ENCODE measurements at places on chromosomes 3 and 15.

DNA sequence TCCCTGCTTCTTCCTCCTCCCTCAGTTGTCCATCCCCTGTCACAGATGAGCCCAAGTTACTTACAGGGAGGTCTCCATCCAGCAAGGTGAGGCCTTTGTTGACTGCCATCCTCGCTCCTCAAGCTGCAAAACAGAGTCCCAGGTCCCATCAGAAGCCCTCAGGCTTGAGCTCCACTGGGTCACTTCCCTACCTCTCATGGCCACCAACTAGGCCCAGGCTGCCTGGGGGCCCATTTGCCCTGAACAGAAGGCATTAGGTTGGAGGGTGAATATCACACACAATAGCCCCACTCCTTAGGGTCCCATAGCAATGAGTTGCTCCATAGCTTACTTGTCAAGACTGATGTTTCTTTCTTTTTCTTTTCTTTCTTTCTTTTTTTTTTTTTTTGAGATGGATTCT is 1.8 kb downstream of the PLIN1 start:
- no peak for DNase-seq

- no peak for DNase-seq
Measured at GRCh38 chr15:66761726-66762595, 59.9 kb downstream of the SMAD6 start.

DNA sequence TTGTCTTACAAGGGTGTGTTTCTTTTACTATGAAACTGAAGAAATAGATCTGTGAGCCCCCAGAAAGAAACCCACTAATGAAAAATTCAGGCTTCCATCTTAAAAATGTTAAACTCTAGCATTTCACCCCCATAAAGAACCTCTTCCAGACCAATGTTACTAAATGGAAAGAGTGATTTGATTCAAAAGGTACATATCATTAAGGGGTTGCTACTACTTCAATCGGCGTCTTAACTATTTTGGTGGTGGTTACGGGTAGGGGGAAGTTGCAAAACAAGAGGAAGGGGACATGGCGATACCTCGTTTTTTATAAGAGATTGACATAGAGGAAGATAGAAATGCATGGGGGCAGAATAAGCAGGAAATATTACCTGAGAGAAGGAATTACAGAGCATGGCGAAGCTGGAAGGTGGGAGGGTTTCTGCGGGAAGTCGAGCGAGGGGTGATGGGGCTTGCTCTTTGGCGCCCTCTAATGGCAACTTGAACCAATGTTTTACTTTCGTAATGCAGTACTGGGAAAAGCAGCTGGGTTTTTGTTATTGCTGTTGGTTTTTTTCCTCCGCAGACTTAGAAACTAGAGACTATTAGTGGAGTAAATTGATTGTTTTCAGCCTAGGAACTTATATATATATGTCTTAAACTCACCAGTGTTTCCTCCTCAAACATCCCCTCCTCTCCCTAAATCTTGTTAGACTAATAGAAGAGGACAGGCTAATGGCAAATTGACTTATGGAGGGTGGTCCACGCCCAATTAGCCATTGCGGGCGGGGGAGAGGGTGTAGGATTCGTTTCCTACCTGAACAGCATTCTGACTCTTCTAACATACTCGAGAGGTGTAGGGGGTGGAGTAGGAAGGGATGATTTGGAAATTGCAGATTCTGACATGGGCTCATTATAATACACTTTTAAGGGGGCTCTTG is 11.3 kb upstream of the SOX2 start:
- DNase-seq = no peak

GRCh38 chr3:130258532-130258952 is 86.9 kb upstream of the COL6A5 start:
- DNase-seq = no peak

- DNase-seq = peak; percentile 1
Measured at GRCh38 chr3:179608931-179609720, 4.5 kb downstream of the NDUFB5 start.

- DNase-seq = no peak
Measured at GRCh38 chr3:25257026-25257425, 171.0 kb upstream of the RARB start.

DNA sequence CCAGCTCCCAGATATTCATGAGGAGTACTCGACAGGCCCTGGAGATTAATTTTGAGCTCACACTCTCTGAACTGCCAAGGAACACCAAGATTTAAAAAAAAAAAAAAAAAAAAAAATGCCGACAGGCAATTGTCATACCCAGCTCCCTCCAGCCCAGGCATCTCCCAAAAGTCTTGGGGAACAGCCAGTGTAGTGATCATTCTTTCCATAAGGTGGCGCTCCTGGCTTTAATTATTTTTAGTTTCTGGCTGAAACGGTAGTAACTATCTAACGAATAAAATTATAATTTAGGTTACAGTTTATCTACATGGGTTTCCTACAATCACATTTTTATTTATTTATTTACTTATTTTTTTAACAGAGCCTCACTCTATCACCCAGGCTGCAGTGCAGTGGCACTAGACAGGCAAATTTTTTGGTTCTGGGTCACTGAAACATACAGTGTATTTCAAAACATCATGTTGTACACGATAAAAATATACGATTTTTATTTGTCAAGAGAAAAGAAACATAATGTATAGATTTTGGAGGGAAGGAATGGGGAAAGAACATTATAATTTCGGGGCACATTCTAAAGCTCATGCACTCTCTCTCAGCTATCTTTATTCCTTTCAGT is 157.3 kb downstream of the ADAMTS9 start:
- DNase-seq = peak; percentile 10

GRCh38 chr3:106913966-106914365 is 463.3 kb upstream of the CCDC54 start:
- no peak for DNase-seq

- DNase-seq = no peak
Measured at GRCh38 chr3:14452740-14453710, 50.6 kb downstream of the SLC6A6 start.

- peak; percentile 37 for DNase-seq
Measured at GRCh38 chr15:52567871-52568600, 794 bp downstream of the ARPP19 start.

- DNase-seq = no peak
Measured at GRCh38 chr3:198022604-198023003, 62.6 kb downstream of the LMLN start.

DNA sequence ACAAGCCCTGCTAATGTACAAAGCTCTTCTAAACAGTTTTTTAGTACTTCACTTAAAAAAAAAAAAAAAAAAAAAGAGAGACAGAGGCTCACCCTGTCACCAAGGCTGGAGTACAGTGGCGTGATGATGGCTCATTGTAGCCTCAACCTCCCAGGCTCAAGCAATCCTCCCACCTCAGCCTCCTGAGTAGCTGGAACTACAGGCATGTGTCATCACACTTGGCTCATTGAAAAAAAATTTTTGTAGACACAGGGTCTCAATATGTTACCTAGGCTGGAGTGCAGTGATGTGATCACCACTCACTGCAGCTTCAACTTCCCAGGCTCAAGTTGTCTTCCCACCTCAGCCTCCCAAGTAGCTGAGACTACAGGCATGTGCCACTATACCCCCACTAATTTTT is 47.6 kb upstream of the HEG1 start:
- no peak for DNase-seq

DNA sequence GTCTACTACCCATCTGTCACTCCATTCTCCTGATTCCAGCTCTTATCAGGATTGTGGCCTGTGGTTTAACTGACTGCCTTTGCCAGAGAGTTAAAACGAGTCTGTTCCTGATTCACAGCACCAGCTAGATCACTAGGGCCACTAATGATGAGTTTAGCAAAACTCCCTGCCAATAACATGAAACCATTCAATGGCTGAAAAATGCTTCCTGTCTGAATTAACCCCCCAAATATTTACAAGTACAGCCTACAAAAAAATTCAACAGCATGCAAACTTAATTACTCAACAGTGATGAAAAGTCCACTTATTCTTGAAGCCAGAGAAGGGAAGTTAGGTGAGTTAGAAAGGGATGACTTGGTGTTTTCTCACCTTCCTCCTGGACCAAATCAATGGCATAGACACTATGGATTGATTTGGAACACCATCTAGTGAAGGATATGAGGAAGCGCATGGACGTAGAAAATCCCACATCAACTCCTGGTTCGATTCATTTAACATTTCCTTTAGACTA is 141.4 kb downstream of the TGFBR2 start:
- no peak for DNase-seq

DNA sequence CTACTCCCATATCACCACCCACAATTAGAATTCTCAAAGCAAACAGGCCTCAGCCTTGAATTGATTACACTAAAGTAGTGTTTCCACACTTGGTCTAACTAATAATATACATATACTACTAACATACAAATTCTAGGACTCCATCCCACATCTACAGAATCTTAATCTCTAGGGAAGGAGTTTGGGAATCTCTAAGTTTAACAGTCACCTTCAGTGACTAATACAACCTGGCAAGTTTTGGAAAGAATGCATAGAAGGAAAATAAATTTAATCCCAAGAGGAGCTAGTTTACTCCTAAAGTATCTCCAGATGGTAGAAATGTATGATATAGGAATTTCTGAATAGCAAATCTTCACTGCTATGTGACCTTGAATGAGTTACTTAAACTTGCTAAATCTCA is 9.1 kb downstream of the CLPX start:
- no peak for DNase-seq

- no peak for DNase-seq
Measured at GRCh38 chr15:100973351-100974111, 54.4 kb downstream of the LRRK1 start.

DNA sequence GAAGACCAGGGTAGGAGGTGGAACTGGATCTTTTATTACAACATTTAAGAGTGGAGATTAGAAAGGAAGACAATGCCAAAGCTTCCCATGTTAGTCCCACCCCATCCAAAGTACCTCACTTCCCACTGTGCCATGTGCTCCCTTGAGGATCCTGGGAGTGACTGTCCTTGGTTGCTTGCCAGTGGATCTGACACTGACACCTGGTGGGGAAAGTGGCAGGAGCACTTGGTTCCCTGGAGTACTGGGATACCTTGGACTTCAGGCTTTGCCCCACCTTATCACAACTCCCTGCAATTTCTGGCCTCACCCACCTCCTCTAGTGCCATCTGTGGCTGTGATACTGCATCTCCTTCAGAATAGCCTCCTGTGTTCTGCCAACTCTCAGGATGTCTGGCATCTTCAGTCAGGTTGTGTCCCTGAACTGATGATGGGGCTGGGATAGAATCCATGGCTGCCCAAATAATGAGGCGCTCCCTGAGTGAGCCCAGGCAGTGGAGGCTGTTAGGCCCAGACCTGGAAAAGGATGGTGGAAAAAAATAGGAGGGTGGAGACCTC is 1.3 kb downstream of the ELL3 start:
- DNase-seq = no peak

DNA sequence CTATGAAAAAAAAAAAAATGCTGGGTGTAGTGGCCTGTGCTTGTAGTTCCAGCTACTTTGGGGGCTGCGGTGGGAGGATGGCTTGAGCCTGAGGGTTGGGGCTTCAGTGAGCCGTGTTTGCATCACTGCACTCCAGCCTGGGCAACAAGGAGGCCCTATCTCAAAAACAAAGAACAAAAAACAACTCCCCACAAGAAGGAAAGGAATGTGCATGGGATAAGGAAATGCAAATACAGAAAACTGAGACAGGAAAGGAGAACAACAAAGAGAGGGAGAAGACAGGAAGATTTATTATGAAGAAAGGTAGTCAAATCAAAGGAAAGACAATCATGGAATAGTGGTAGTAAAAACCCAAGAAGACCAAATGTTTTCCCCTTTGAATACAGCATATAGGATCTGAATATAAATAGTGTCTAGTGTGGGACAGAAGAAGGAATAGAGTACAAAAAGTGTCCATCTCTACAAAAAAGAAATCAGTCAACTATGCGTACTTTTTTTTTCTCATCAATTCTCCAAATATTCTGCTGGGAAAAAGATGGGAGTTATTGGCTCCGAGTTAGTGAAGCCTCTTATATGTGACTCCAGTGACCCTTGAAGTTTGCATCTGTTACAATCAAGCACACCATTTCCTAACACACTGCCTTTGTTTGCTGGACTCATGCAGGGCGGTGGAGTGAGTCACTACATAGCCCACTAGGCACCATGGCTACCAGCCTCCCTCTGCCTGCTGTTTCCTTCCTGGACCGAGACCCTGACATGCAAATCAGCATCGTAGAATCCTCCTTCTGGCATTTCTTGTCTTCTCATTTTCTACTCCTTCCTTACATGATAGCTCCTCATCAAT is 101.2 kb upstream of the PTX3 start:
- DNase-seq = no peak

Measured in stimulated activated CD4-positive, alpha-beta T cell treated with anti-CD3 and anti-CD28 coated beads, TNF-alpha, amount 100 ng/mL, for 24 hours (primary cell).